ENCODE measurements at places on chromosomes 2 and 18. TPM values are rescaled to one million over a fixed set of nuclear protein-coding genes. Genes with fewer than 3 reads are reported as not detected.

- DNase-seq = no peak
Observed at GRCh38 chr18:5068851-5069250, 128.2 kb downstream of the AKAIN1 start.

DNA sequence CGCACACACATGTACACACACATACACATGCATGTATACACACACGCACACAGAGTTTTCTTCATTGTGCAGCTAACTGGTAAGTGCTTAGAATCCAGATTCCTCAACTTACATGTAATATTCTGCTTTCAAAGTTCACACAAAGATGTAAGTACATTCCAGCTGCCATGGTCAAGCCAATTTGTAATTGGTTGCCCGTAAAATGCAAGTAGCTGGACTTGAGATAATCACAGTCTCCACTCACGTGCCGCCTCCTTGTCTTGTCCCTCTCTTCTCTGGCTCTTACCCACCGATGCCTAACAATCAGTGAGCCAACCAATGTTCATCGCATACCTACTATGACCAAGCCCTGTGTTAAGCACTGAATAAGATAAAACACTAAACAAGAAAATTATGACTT, 77.8 kb downstream of the SOCS6 start:
- no peak for DNase-seq

DNA sequence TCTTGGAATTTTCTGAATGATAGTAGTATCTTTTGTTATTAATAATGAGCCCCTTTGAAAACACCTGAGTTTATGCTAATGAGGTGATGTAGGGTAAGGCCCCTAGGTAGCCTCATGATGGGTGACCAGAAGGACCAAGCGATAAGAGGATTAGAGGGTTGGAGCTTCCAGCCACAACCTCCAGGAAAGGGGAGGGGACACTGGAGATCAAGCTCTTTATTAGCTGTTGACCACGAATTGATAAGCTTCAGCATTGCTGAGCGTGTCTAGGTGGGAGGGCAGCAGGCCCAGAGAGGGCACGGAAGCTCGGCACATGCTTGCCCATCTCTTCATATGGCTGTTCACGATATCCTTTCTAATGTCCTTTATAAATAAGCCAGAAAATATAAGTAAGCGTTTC, 39.0 kb downstream of the KIAA2012 start:
- DNase-seq = no peak

DNA sequence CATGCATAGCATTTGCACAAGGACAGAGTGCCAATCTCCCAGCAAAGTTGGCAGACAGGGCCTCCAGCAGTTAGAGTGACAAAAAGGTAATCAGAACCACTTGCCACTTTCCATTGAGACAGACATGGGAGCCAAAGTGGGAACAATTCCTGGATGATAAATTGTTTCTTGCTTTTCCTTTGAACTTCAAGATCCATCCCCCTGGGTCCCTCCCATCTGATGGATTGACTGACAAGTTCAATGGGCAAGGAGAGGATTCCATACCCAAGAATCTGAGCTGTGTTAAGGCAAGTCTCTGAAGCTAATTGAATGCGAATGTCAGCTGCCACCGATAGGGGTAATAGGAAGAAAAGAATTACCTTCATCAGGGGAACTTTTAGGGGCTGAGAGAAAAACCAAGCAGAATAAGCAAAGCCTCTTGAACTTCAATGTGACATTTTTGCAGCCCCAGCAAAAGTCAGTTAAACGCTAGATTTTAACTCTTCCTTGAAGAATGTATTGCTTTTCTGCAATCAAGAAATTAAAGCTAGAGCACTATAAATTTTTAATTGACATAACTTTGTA, 96.5 kb downstream of the LYPD1 start:
- DNase-seq = no peak

DNA sequence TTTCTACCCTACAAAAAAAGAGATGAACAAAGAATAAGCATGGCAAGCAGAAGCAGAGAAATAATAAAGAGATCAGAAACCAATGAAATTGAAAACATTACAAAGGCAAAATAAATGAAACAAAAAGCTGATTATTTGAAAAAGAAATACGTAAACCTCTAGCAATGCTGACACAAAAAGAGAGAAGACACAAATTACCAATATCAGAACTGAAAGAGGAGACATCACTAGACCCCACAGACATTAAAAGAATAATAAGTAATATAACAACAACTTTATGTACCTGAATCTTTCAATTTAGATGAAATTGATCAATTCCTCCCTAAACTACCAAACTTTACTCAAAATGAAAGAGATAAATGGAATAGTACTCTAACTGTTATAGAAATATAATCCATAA, 75.9 kb downstream of the TMEM163 start:
- DNase-seq = no peak

DNA sequence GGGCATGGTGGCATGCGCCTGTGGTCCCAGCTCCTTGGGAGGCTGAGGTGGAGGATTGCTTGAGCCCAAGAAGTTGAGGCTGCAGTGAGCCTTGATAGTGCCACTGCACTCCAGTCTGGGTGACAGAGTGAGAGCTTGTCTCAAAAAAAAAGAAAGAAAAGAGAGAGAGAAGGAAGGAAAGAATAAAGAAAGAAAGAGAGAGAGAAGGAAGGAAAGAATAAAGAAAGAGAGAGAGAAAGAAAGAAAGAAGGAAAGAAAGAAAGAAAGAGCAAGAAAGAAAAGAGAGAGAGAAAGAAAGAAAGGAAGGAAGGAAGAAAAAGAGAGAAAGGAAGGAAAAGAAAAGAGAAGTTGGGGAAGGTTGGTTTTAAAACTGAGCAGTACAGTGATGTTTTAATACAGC, 49.0 kb upstream of the ACSL3 start:
- no peak for DNase-seq

- no peak for DNase-seq
Observed at GRCh38 chr18:39208190-39208589, 1642.6 kb upstream of the CELF4 start.

DNA sequence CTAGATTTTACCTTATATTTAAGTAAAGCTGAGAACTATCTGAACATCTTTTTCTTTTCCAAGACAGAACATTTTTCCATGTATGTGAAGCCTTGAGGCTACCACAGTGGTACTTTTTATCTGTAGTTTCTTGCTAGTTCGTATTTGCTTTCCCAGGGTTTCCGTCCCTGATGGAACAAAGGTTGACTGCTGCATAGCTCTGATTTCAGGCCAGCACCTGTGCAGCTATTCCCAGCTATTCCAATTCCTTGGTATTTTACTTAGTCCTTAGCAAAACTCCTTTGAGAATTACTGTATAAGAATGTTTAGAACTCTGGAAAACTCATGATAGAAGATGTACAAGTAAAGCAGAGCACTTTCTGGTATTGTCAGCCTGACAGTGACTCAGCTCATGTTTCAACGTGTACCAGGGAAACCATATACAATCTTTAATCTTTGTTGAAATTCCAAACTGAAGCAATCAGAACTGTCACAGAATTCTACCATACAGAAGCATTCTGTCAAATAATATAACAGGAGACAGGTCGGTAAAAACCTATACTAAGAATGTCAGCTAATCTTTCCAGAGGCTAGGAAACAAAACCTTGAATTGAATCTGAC, 162.2 kb downstream of the PKP4 start:
- DNase-seq = no peak

DNA sequence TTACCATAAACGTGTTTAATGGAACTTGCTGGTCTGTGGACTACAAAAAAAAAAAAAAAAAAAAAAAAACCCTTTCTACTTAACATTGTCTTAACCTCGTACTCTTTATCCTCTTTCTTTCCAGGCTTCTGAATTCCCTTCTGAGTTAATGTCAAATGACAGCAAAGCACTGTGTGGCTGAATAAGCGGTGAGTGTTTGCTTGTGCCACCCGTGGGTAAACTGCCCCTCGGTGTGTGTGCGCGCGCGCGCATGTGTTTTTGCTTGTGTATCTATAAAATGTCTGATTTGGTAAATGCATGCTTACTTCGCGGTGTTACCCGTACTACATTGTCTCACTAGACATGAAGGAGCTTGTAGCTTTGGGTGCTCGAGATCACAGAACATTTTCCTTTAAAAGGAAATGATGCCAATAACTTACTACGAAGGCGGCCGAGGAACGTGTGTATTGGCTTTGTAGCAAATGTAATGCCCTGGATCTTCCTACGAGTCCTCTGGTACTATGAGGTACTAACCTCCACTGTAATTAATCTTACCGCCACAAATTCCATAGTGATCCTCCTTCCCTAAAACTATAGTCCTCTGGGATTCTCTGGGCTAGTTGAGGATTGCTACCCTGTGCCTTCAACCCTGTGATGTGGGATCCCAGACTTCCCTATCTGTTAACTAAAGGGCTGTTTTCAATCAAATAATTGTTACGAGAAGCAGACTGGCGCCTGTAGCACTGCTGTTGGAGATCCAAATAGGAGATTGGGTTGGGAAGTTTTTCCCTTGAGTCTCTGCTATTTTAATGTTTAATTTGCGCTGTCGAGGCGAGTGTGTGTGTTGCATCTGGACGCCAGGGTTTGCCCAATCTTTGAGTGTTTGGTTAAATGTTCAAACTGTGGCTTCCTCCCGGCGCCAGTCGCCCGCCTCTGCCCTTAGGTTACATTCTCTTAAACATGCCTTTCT, 1.1 kb downstream of the ID2 start:
- peak; percentile 39 for DNase-seq

GRCh38 chr18:45456090-45457021, 158.9 kb upstream of the SLC14A2 start:
- no peak for DNase-seq

DNA sequence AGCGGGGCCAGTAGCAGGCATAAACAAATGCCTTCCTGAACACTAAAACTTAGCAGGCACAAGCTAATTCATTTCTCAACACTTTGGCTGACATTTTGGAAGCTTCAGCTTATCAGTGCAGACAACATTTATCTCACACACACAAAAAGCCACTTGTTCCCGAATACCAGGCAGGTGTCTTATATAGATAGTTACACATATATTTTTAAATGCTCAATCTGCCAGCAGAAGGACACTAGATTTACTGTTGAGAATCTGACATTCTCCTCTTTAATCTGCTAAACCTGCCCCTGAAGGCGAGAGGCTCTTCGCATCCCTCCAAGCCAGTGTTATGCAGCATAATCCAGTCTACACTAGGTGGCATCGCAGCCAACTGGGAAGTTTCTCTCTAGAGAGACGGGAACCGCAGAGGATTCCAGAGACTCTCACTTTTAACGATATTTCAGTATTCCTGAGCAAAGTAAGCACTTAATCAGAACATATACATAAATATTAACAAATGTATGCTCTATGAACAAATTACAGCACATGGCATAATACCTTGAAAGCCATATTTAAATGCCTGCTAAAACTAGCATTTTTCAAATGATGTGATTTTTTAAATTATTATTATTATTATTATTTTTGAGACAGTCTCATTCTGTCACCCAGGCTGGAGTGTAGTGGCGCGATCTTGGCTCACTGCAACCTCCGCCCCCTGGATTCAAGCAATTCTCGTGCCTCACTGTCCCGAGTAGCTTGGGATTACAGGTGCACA, 90.2 kb upstream of the SCG2 start:
- DNase-seq = peak; percentile 16

GRCh38 chr2:8518979-8519668, 162.7 kb upstream of the ID2 start:
- DNase-seq = no peak

- no peak for DNase-seq
Observed at GRCh38 chr18:32271672-32272208, 81.9 kb downstream of the MEP1B start.

- DNase-seq = no peak
Observed at GRCh38 chr18:65750389-65751154, at the start of gene CDH7. CDH7 (plus strand) TSS chr18:65751012; CDS start chr18:65762843, 11,831 bp downstream.

DNA sequence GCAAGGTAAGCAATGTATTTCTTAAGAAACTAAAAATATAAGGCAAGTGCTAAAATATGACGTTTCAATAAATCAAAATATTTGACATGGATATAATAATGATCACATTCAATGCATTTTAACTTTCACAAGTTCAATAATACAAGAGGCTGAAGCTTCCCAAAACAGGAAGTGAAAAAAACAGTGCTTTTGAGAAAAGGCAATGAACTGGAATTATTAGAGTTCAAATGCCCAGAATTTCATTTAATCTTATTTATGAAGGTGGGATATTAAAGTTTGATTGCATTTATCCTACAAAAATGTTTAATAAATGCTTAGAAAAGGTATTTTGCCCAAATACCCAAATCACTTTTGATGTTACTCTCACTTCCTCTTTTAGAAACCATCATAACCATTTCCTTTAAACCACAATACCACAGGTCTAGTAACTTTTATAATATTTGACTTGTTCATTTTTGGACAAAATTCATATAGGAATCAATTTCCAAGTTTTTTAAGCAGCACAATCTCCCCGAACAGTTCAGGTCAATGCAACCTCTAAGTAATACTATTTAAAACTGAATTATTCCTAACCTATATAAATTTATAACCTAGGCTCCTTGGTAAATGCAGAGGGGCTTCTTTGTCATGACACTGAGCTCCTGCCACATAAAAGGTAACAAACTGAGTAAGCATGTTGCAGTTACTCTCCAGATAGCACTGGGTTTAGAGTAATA, 2.1 kb downstream of the NCKAP1 start:
- DNase-seq = no peak

GRCh38 chr2:226756131-226756530, 43.5 kb downstream of the IRS1 start:
- DNase-seq = no peak

DNA sequence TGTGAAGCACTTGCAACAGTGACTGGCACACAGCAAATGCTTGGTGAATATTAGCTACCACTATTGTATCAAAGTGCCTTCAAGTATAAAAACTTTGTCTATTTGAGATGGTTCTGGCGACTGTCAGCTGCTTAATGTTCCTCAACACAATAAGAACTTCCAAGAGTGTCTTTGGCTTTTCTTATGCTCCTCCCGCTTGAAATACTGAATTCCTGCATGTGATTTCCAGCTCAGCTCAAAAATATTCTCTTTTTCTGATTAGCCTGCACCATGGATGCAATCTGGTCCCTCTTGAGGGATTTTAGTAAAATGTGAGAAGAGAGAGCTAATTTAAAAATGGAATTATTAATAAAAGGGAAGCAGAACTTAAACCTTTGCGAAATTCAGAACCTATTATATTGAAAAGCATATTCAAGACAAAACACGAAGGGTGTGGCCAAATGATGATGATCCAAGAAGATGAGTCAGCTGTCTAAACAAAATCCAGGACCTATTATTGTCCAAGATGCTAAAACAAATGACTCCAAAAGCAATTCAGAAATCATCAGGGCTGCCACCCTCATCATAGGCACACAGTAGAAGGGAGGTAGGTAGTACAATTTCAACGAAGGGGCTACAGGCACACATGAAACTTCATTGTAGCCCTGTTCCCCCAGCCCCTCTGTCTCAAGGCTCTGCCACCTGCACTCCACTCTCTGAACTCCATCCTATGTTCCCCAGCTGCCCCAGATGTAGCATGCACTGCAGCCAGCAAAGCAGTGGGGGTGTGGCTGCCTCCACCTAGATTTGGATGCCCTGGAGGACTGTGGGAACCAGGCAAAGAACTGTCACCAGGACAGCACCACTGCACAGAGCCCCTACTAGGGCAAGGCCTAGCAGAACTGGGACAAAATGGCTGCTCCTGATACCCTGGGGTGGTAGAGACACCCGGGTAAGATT, 190.1 kb downstream of the ZNF385B start:
- DNase-seq = no peak

GRCh38 chr2:235526166-235526565, 32.3 kb downstream of the AGAP1 start:
- DNase-seq = no peak

PLA2R1 gene
- total RNA-seq = 25.4 TPM

CABYR gene
- not detected for total RNA-seq

PXDN gene
- 30.9 TPM for total RNA-seq

IL18RAP gene
- total RNA-seq = 1.9 TPM

DSC2 gene
- total RNA-seq = 1.6 TPM

COMMD1 gene
- total RNA-seq = 62.4 TPM

CEBPZ gene
- 66.8 TPM for total RNA-seq

All from uterus (tissue), 4 donors.